Posterior vena cava (tissue), 2 donors: ENCODE measurements at places on chromosomes 4 and X. TPM values are rescaled to one million over a fixed set of nuclear protein-coding genes. Genes with fewer than 3 reads are reported as not detected.

GRCh38 chrX:37926700-37927099, 79.3 kb upstream of the DYNLT3 start:
- no peak for DNase-seq

The EFNB1 gene
- 18.9 TPM for total RNA-seq

DNA sequence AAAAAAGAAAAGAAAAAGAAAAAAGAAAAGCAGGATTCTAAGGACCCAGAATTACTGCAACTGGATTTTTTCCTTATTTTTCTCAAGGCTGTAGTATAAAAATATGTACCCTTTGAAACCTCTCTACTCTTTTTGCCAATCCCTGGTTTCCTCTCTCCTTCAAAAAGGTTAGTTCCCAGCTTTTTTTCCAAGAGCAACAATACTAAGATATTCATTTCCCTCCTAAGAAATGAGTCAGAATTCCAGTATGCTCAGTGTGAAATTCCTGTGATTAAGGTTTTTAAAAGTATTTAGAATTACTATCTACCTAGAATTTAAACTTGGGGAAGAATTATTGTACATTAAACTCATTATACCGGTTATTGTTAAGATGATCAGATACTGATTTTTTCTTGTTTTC, 22.0 kb downstream of the SMIM14 start:
- DNase-seq = no peak

GRCh38 chr4:3601992-3602391, 69.8 kb upstream of the LRPAP1 start:
- no peak for DNase-seq

DNA sequence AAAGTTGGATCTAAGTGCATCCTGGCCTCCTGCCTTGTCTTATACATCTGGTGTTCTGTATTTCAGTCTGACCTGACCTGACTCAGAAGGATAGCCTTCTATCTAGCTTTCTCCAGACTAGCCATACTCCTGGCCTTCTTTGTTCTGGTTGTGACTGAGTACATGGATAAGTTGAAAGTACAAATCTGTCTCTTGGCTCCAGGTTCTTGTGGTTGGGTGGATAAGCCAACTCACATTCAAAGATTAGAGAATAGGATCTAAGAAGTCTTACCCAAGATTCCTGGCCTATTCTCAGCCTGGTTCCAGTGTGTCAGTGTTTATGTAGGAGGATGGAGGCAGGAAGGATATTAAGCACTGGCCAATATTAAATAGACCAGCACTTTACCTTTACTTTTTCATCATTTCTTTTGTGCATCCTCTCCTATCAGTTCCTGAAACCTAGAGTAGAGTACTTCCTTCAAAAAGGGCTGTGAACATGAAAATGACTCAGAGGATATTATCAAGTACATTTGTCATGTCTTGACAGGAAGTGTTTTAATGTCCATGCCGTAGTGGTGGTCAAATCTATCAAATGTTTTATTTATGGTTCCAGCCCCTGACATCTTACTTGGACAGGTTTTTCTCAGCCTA, 123.5 kb downstream of the IL15 start:
- no peak for DNase-seq

- DNase-seq = no peak
These were observed 4.2 kb downstream of the ARSH start for GRCh38 chrX:3010532-3010931.

- DNase-seq = peak; percentile 70
These were observed 245.2 kb upstream of the FSTL5 start for GRCh38 chr4:162409048-162409447.

- DNase-seq = no peak
These were observed 101.4 kb downstream of the WWC2 start for GRCh38 chr4:183200453-183200852.

- no peak for DNase-seq
These were observed 11.4 kb upstream of the SORCS2 start for GRCh38 chr4:7180938-7181337.

- DNase-seq = no peak
These were observed 268.7 kb upstream of the DKK2 start for GRCh38 chr4:107304699-107305286.

The AFM gene
- not detected for total RNA-seq

The KIAA1210 gene
- not detected for total RNA-seq
